ENCODE measurements at places on chromosomes 6 and 20.

- DNase-seq, result no peak
Measured at GRCh38 chr20:44411020-44411756, 55.7 kb downstream of the HNF4A start.

DNA sequence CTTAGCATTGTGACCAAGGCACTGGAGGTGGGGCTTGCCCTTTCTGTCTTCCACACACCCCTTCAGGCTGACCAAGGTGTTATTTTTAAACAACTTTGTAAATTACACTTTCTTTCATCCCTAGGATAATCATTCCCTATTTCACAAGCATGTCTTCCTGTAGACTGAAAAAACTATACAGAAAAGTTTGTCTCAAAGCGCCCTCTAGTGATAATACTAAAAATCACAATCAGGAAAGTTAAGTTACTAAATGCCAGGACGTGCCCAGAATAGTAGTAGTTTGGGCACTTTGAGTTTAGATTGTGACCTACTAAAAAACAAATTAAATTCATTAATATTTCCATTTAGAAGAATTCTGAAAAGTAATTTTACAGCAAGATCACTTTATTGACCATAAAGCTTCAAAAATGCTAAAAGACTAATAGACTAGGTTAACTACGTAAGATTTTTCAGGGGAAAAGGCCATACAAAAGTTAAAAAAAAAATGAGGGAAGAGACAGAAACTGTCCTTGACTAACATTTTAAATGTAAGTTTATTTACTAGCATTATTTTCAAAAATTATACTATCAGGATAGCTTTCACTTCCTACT is 123.3 kb upstream of the DUSP22 start:
- DNase-seq, result peak; percentile 21

DNA sequence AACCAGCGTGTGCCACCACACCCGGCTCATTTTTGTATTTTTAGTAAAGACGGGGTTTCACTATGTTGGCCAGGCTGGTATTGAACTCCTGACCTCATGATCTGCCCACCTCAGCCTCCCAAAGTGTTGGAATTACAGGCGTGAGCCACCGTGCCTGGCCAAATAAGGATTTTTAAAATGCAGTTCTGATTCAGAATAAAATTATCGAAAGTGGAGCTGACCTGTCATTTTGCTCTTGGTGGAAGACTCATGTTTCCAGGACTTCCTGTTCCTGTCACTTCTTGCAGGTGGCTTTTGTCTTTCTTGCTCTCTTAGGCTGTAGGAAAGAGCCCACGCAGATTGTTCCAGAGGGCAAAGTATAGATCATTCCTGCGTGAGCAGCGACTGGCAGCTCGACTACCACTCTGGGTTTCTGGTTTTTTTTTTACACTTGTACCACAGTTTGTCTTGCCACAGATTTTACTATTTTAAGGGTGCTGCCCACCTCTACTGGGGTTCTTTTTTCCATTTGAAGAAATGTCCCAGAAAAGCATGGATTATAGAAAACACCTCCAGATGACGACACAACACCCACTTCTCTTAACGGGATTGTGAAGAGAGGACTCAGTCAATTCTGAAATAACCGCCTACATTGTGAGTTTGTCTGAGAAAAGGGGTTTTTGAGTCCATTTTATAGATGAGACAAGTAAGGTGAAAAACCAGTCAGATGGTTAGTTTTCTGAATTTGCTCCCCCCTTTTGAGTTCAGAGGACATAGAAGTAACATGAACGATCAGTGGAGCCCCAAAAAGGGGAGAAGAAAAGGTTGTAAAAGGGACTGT is 7.5 kb downstream of the JARID2 start:
- no peak for DNase-seq

GRCh38 chr6:83119742-83120300 is 52.4 kb downstream of the DOP1A start:
- DNase-seq, result no peak

DNA sequence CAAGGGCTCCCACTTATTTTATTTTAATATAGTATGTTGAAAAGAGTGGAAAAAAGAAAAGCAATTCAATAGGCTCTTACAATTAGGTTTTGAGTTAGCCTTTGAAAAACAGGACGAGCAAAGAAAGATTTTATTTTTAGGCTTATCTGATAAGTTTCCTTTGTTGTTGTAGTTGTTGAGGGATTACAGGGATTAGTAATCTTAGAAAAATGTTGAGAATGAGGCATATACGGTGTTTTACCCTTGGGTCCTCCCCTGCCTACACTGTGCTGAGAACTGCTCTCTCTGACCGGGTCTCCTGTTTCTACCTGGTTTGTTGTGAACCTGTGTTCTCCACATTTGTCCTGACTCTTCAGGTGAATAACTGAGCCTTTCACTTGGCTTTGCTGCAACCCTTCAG is 16.7 kb downstream of the TRAPPC3L start:
- DNase-seq, result no peak

DNA sequence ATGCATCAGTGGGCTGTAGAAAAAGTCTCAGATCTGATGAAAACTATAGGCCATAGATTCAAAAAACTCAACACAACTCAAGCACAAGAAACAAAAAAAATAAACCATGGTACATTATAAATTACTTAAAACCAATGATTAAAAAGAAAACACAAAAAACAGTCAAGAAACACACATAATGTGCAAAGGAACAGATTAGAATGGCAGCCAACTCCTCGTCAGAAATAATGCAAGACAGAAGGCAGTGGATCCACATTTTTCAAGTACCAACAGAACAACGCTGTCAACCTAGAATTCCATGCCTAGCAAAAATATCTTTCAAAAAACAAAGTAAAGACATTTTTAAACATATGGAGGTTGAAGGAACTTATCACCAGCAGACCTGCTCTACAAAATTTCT is 69.7 kb downstream of the PSMB1 start:
- no peak for DNase-seq

Data from DMS 273 treated with DMSO at 0.1 percent for 48 hours (cell line).